HEK293T (cell line): ENCODE measurements at places on chromosomes 16 and 17.
A peak's percentile ranks its signal among the peaks of the same experiment; 100 is the strongest.

DNA sequence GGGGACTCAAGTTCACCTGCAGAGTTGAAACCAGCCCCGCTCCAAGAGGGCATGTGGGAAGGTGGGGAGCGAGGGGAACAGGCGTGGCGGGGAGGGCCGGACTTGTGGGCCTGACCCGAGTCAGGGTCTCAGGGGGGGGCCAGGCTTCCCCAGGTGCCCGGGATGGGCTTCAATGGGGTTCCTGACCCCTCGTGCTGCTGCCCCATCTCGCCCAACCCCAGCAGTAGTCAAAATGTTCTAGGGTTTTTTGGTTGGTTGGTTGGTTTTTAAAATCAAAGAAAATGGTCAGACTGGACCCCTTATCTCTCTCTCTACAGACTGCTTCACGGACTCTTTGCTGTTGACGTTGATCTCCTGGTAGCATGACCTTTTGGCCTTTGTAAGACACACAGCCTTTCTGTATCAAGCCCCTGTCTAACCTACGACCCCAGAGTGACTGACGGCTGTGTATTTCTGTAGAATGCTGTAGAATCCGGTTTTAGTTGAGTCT lies 69.5 kb downstream of the AMFR start:
- no peak for DNase-seq

DNA sequence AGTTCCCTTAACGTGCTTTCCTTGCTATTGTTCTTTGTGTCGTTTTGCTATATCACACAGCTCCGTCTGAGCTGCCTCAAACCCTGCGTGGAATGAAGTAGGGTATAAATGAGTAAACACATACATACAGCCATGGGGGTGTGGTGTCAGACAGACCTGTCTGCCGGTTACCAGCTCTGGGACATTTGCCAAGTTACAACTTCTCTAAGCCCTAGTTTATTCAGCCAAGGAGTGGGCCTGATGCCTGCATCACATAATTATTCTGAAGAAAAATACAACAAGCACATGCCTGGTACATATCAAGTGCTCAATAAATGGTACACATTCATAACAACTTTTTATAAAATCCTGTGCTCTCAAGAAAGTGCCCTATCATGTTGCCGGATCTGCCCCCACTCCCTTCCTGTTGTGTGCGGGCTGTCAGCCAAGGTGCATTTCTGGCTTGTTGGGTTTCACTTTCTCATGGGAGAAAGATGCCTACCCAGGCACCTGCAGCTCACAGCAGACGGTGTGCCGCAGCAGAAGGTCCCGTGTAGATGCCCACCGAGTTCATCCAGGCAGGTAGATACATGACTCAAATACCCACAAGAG lies 30.5 kb downstream of the SMPD3 start:
- DNase-seq = no peak

- DNase-seq = no peak
These were observed 106.7 kb downstream of the TTC19 start for GRCh38 chr17:16106161-16106891.

DNA sequence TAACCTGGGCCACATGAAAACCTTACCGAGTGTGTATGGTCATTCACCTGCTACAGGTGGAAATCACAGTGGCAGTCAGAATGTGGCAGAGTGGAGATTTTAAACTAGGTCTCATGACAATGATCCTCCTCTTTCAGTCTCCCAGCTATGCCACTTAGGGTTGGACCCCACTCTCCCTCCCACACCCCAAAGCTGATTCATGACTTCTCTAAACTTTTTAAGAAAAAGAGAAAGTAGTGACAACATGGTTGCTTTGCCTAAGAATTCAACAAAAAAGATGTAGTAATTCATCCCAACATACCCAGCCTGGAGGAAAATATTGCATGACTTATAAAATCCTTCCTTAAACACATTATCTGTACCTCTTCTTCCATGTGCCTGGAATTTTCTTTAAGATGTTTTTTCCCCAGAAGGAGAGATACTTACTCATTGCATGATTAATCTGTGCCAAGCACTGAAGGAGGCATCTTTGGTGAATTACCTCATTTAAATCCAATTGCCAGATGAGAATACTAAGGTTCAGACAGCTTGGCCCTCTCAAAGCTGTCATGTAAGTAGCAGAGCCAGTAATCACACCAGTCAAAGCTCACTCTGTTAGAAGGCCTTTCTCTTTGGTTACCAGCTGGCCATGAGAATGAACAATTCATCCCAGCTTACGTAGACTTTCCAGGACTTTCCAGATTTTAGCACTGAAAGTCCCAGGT lies 119.9 kb downstream of the COPRS start:
- no peak for DNase-seq

GRCh38 chr17:30957741-30958140 lies 13.1 kb upstream of the RNF135 start:
- DNase-seq = no peak

- DNase-seq = peak; percentile 38
These were observed 2.5 kb upstream of the STARD3 start for GRCh38 chr17:39634384-39634871.

GRCh38 chr17:11871773-11872172 lies 125.5 kb downstream of the ZNF18 start:
- no peak for DNase-seq

DNA sequence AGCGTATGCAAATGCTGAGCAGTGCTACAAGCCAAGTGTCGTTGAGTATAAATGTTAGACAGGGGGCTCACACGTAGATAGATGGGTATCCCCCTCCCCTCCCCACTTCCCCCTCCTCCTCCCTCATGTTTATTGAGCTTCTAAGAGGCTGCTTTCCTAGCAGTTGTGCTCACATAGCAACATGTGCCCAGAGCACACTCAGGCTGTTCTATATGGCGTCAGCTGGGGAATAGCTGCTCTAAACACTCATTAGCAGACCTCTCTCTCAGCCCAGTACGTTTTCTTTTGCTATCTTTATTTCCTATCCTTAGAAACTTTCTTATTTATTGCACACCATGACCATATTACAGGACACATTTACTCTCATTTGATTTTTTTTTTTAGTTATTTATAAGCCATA lies 1.8 kb downstream of the KCNJ2 start:
- DNase-seq = no peak

DNA sequence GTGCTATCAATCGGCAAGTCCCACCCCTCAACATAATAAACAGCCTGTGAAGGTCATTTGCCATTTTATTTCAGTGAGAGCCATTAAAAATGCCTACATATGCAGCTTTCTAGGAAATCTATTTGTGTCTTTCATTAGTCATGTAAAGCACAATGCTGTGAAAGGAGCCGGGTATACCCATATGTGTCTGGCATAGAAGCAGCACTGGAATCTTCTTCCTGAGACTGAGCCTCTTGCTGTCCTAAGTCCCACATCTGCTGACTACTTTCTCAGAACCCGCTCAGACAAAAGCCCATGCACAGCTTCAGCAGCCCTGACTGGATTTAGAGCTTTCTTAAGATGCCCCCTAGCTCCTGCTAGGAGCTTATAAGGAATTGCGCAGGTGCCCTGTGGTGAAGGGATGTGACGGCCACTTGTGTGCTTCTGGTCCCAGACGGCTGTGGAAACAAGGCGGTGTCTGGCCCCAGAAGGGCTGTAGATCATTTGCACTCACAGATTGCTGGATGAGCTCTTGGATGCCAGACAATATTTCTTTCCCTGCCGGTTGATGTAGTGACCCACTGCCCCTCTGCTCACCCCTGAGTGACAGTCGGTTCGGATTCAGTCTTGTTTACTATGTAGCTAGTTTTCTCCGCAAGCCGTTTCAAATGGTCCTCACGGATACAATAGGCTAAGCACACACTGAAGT lies 172.2 kb downstream of the ANKFN1 start:
- DNase-seq = no peak

DNA sequence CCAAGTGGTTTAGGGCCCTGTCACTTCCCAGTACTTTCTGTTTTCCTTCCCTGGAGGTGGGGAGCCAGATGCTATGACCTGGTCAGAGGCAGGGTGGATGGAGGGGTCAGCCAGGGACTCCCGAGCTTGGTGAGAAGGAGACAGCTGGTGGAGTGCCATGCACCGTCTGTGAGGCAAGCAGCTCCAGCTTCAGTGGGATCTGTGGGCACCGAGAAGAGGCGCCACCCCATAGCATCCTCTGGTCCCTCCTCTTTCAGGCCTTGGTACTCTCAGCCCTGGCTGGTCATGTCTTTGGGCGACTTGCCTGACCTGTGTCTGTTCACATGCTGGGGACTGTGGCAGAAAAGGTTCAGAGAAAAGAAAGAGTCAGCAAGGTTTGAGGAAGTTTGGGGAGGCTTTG lies 299.3 kb upstream of the N4BP1 start:
- no peak for DNase-seq

DNA sequence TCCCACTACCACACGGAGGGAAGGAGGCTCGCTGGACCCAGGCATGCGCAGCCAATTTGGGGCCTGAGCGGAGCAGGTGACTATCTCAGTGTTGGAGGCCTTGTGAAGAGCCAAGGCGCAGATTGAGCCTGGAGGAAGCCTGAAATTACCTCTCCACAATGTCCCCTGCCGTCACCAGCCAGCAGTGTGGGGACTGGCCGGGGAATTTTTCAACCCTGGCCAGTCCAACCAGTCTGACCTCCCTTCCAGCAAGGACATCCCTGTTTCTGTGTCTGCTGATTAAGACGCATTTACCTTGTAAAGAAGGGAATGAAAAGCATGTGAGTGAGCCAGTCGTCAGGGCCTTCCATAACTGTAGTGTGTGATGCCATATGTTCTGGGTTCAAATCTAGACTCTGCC lies 198.1 kb upstream of the IRX3 start:
- DNase-seq = no peak

GRCh38 chr16:46986896-46987295 lies 13.4 kb upstream of the DNAJA2 start:
- DNase-seq = no peak

- no peak for DNase-seq
These were observed 102.8 kb upstream of the PLCG2 start for GRCh38 chr16:81676066-81676882.

GRCh38 chr17:65684631-65685030 lies 123.2 kb upstream of the AXIN2 start:
- no peak for DNase-seq

GRCh38 chr16:81564421-81564911 lies 119.9 kb downstream of the CMIP start:
- DNase-seq = no peak

DNA sequence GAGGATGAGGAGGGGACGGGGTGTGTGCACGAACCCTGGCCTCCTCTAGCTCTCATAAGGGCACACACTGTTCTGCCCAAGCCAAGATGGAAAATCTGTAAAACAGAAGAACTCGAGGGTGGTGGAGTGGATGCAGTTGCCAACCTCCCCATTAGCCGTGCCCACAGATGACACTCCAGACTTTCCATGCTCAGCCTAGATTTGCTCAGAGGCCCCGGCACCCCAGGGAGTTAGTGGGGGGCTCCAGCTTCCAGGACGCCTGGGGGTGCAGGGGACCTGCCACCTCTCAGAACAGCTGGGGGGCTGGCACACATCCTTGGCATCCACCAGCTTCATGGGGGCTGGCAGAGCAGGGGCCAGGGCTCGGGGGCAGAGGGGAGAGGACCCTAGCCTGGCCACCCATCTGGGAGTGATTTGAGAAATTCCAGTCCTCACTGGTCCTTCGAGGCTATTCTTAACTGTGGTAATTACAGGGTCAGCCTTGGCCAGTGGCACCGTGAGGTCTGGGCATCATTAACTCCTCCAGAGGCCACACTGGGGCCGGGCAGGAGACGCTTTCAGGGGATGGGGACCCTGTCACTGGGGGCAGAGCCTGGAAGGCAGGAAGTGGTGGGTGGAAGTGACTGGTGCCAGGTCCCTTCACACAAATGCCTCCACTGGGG lies 14.3 kb downstream of the VASN start:
- no peak for DNase-seq

- no peak for DNase-seq
These were observed 564.5 kb downstream of the CDH8 start for GRCh38 chr16:61471737-61472136.

DNA sequence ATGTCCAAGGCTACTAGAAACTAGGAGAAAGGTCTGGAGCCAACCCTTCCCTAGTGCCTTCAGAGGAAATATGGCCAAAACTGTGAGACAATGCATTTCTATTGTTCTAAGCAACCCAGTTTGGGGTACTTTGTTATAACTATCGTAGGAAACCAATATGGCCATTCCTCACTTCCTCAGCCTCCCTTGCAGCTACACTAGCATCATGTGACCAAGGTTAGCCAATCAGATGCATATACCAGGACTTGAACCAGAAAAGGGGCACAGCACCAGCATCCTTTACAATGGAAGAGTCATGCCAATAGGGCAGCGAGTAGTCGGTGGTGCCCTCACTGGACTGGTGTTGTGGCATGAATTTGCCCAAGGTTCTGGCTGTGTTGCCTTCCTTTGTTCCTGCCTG lies 464.0 kb downstream of the TMEM114 start:
- DNase-seq = no peak

DNA sequence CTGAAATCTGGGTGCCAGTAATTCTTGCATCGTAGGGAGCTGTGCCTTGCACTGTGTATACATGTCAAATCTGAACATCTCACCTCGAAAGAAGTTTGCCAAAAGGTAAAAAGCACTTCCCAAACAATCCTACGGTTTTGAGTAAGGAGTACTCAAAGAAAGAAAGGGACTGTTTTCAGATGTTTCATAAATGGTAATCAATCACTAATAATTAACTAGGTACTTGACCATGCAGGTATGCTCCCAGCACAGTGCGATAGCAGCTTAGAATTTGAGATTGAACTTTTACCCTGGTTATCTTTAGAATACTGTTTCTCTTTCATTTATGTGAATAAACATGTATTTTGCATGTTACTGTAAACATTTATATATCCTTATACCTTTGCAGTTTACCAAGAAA lies 39.0 kb downstream of the PRKCA start:
- DNase-seq = no peak

GRCh38 chr16:65249768-65250167 lies 127.9 kb upstream of the CDH11 start:
- no peak for DNase-seq

GRCh38 chr17:14165616-14166015 lies 71.0 kb downstream of the CDRT15 start:
- DNase-seq = no peak

DNA sequence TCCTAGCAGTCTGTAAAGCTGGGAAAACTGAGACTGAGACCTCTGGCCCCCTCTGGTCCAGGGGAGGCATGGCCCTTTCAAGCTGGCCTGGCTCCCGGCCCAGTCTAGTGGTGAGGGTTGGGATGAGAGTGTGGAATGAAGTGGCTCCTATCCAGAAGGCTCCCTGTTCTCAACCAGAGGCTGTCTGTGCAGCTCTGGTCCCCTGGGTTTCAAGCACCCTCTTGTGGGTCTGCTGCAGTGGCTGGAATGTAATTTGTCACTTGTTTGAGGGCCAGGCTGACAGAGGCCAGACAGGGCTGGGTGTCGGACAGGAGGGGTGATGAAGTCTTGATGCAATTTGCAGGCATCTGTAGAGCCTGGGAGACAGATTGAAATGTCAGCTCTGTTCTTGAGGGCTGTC lies 22.1 kb upstream of the PHF12 start:
- no peak for DNase-seq

DNA sequence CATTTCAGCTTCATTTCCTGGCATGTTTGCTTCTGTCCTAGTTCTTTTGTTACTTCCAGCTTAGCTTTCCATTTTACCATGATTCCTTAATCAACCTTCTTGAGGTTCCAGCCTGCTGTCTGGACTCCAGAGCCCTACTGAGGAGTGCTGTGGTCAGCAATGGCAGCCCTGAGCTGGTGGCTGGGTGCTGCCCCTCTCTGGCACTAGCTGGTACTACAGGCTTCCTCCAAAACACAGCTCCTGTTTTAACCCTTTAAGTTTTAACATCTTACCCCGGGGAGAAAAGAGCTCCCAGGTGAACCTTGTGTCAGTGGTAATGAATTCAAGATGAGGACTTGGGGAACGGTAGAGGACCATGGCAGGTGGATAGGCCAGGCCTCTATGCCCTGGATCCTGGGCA lies 395.5 kb downstream of the TMEM114 start:
- DNase-seq = peak; percentile 28
